Fibroblast of skin of left biceps (primary cell): ENCODE measurements at places on chromosomes 4 and X.
A peak's percentile ranks its signal among the peaks of the same experiment; 100 is the strongest.

- peak; percentile 99 for DNase-seq
Observed at GRCh38 chr4:19983072-19983471, 268.6 kb upstream of the SLIT2 start.

DNA sequence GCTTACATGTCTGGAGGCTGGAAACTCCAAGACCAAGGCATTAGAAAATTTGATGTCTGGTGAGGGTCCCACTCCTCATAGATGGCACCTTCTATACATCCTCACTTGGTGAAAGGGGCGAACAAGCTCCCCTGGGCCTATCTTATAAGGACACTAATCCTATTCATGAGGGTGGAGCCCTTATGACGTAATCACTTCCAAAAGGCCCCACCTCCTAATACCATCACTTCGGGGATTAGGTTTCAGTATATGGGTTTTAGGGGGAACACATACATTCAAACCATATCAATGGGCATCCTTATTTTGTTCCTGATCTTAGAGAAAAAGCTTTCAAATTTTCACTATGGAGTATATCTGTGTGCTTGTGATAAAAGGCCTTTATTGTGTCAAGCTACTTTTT, 39.0 kb upstream of the ALG13 start:
- no peak for DNase-seq

DNA sequence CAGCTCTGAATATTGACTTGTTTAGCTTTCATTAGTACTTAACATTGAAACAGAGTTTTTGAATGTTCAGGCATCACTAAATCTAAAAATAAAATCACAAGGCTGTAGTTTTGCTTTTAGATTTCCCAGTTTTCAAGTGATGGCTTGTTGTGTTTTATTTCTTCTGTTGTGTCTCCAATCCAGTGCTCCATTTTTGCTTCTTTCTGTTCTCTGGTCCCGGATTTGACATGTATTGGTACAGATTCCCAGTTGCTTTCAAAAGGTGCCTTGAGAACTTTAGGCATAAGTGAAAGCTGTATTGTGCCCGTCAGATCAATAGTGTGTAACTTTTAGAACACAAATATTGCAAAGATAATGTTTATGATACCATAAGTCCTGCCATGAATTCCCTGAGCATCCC, 53.2 kb downstream of the ARHGAP10 start:
- DNase-seq, result no peak

DNA sequence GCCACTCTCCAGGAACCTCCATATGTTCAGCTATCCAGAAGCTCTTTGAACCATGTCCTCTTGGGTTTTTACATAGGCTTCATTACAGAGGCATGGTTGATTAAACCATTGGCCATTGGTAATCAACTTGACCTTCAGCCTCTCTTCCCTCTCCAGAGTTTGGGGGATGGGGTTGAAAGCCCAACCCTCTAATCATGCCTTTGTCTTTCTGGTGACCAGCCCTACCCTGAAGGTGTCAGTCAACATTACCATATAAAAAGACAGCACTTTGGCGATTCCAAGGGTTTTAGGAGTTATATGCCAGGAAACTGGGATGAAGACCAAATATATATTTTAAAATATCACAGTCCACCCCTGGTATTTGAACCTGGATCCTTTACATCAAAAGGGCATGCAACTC, 222.5 kb downstream of the CHIC1 start:
- DNase-seq, result no peak

DNA sequence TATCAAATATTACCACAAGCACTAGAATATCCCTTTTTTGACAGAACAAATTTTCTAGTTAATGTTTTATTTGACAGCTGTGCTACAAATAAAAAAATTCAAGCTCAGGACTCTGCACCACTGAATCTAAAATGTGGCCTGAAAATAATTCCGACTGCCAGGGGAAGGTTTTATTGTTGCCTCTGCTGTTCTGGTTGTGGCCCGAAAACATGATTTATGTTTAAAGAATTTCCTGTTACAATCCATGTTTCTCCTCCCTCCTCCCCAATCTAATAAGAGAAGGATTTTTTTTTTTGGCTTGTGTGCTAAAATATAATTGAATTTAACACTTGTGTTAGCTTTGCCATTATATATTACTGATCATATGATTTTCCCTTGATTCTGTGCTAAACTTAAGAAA, 227.8 kb downstream of the DCLK2 start:
- peak; percentile 47 for DNase-seq

- no peak for DNase-seq
Observed at GRCh38 chr4:2642968-2643367, 106.5 kb downstream of the FAM193A start.

DNA sequence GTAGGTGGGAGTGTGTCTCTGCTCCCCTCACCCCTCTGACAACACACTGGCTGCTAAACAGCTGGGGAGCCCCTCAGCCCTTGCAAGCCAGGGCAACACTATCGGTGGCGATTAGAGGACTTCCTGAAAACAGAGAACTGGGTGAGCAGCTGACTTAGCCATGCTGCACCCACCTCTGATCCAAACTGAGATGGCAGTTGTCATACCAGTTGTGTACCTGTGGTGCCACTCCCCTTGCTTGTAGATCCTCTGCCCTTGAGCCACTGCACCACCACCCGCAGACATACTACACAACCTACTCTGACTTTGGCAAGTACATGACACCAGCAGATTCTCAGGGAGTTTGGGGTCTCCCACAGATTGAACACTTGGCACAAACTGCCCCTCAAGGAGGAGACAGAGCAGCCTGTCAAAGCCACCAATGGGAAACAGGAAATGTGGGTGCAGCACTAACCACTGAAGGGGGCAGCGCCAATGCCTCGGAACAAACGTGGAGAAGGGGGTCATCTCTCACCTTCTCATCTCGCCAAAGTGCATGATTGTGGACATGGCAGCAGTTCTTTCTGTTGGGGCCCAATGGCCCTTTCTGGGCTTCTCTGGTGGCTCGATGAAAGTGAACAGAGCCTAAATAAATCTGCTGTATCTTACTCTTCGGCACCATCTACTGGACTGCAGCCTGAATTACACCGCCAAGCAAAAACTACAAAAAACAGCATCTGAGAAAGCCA, 119.8 kb downstream of the NEK1 start:
- DNase-seq, result no peak

GRCh38 chrX:129679901-129680300, 25.1 kb upstream of the APLN start:
- no peak for DNase-seq
